ENCODE measurements at places on chromosomes 5 and 9.

GRCh38 chr9:128972956-128973355 lies 25.5 kb downstream of the NUP188 start:
- no peak for DNase-seq

GRCh38 chr5:169248550-169248949 lies 52.4 kb downstream of the SLIT3 start:
- no peak for DNase-seq

- DNase-seq, result no peak
Observed at GRCh38 chr5:90171466-90171865, 238.1 kb downstream of the CETN3 start.

- no peak for DNase-seq
Observed at GRCh38 chr5:76319673-76320072, 83.4 kb upstream of the IQGAP2 start.

DNA sequence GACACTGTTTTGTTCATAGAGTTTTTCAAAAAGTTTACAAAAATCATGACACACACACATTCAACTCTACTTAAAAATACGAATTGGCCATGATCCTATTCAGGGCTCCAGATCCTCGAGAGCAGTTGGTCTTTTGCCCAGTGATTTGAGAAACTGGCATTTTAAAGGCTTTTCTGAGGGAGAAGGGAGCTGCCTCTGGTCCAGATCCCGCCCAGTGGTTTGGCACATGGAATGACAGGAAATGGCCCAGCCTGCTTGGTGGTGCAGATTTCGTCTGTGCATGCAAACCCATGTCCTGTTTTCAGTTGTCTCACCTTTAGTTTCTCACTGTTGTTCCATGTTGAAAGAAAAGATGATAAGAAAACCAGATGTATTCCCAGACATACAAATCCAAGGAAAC lies 3.6 kb downstream of the CAMK4 start:
- no peak for DNase-seq

- no peak for DNase-seq
Observed at GRCh38 chr5:115939059-115939458, 23.2 kb upstream of the LVRN start.

Data from activated CD4-positive, CD25-positive, alpha-beta regulatory T cell (primary cell).